Trophoblast cell (in vitro differentiated cells and primary cell): ENCODE measurements at places on chromosomes 2 and 18.
A peak's percentile ranks its signal among the peaks of the same experiment; 100 is the strongest.

GRCh38 chr2:204892506-204893255, 347.4 kb downstream of the PARD3B start:
- DNase-seq = no peak

GRCh38 chr2:23487735-23488492, 102.9 kb downstream of the KLHL29 start:
- peak; percentile 90 for DNase-seq

- DNase-seq = no peak
These were observed 434.7 kb upstream of the HS6ST1 start for GRCh38 chr2:128753321-128753720.

- DNase-seq = no peak
These were observed 13.8 kb downstream of the HS1BP3 start for GRCh38 chr2:20637147-20637546.

- peak; percentile 47 for DNase-seq
These were observed 43.9 kb downstream of the MARCHF4 start for GRCh38 chr2:216328347-216328746.

GRCh38 chr18:74356959-74357358, 41.3 kb downstream of the C18orf63 start:
- DNase-seq = no peak

GRCh38 chr2:219292616-219293015, 13.4 kb downstream of the DNAJB2 start:
- DNase-seq = no peak

DNA sequence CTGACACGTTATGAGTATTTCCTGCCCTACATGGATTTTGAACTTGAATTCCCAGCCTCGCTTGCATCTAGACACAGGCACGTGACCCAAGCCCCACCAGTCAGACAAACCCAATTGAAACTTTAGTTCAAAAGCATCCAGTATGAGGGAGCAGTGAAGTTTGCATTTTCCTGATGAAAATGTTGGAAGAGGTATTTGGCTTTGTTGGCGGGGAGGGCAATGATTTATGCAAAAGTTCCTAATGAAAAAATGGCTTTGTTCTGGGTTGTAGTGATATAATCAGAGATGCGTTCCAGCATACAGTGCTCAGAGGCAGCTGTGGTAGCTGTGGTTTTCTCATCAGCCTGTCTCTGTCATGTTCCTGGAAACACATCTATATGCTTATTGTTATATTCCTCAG, 36.8 kb upstream of the CPS1 start:
- DNase-seq = no peak

- no peak for DNase-seq
These were observed 181.0 kb upstream of the ETAA1 start for GRCh38 chr2:67216103-67216502.

- peak; percentile 98 for DNase-seq
These were observed 84.1 kb upstream of the NABP1 start for GRCh38 chr2:191593622-191594385.

- no peak for DNase-seq
These were observed 9.7 kb downstream of the HSBP1L1 start for GRCh38 chr18:79974025-79974654.

DNA sequence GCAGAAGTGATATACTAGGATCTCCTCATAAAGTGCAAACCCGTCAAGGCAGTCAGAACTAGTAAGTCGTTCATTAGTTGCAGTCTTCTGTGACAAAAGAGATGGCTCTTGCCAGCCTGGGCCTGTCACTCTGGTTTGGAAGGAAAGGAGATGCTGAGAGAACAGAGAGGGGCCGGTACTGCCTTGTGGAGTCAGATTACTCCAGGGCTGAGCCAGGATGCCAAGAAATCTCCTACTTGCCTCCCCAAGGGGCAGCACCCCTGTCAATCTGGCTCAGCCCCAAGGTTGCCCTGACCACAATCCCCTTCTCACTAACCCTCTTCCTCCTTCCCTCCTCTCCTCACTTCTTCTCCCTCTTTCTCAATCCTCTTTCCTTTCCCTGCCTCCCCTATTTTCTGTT, 62.9 kb upstream of the ASPRV1 start:
- DNase-seq = no peak

DNA sequence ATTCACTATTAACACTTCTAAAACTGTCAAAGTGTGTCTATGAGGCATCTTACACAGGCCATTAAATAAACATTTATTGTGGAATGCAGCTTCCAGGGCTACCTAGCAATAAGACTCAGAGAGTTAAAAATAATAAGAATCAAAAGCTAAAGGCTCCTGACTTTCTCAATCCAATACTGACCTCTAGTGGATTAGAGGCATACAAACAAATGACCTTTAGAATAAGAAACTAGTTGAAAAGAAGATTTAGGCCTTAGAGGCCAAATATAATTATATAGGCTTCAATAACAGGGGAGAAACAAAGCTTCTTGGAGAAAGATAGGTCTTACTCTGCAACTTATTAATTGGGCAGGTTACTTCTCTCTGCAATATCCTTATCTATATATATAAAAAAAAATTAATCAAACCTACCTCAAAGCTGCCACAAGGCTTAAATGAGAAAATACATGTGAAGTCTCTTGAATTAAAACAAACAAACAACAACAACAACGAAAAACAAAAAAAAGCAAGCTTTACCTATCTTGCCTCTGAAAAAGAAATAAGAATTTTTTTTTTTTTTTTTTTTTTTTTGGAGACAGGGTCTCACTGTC, 246.1 kb downstream of the EXOC6B start:
- DNase-seq = no peak

GRCh38 chr2:73006969-73007710, 64.4 kb downstream of the SFXN5 start:
- no peak for DNase-seq

- DNase-seq = peak; percentile 67
These were observed 89.1 kb upstream of the ID2 start for GRCh38 chr2:8592736-8593135.

DNA sequence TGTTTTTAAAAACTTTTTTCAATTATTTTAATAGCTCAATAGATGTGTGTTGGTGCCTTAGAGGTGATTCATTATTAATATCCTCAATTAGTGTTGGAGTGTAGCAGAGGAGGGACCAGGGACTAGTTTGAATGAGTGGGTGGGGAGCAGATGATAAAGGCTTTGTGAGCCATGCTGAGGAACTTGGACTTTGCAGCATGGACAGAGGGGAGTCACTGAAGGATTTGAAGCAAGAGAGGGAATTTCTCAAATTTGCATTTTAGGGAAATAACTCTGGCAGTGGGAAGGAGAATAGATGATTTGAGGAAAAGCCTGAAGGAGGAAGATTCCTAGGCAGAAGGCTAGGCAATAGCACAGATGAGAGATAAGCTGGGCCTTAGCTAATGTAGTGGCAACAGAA, 42.3 kb upstream of the RMND5A start:
- DNase-seq = no peak

GRCh38 chr2:176468457-176469113, 199.3 kb downstream of the MTX2 start:
- no peak for DNase-seq

DNA sequence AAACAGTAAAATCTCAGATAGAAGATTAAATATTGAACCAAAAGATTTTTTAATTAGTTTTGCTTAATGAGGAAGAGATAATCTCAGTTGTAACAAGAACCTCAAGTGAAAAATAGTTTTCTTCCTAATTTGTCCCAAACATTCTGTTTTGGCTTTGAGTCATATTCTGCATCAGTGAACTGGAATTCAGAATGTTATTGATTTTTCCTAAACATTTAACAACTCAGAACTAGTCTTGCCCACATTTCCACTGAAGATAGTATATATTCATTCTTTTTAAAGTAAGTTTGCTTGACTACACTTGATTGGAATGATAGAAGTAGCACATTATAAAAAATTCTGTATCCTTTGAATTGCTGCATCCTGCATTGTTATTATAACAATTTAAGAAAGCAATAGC, 85.7 kb upstream of the UGP2 start:
- no peak for DNase-seq

DNA sequence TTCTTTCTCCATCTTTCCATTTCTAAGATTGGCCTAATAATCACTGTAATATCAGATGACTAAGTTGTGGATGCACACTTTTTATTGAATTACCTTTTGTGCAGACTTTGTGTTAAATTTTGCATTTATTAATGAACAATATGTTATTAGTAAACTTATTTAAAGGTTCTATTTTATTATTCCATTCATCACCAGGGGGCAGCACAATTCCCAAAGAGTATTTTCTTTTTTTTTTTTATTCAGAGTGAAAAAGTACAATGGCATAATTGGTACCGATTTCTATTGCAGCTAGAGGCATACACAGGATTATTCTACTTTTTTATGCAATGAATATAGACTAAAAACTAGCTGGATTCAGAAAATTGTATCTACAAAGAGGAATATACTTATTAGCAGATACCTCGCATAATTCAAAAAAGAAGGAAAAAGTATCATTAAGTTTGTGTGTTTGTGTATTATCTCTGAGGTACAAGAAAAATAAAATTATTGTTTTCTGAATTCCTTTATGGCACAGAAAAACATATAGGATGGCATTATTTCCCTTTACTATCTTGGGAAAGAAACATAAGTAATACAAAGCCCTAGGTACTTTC, 390.6 kb downstream of the ERBB4 start:
- no peak for DNase-seq

GRCh38 chr2:167380094-167380493, 491.8 kb downstream of the XIRP2 start:
- DNase-seq = no peak

DNA sequence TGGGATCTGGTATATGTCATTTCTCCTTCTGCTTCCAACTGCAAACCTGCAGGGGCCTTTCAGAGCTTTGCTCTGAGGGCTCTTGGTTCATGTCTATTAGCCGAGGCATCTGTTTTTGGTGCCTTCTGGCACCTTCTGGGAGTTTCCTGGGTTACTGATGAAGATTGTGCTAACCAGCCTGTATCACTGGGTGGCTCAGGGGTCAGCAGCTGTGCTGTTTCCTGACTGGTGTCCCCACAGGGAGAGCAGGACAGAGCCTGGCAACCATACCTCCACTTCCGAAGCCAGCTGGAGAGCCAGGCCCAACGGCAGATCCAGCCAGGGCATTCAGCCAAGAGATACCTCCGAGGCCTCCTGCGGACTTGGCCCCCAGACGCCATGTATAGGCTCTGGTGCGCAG, 17.5 kb downstream of the KIAA2012 start:
- no peak for DNase-seq

GRCh38 chr2:231397011-231397927, 1.8 kb downstream of the B3GNT7 start:
- no peak for DNase-seq

DNA sequence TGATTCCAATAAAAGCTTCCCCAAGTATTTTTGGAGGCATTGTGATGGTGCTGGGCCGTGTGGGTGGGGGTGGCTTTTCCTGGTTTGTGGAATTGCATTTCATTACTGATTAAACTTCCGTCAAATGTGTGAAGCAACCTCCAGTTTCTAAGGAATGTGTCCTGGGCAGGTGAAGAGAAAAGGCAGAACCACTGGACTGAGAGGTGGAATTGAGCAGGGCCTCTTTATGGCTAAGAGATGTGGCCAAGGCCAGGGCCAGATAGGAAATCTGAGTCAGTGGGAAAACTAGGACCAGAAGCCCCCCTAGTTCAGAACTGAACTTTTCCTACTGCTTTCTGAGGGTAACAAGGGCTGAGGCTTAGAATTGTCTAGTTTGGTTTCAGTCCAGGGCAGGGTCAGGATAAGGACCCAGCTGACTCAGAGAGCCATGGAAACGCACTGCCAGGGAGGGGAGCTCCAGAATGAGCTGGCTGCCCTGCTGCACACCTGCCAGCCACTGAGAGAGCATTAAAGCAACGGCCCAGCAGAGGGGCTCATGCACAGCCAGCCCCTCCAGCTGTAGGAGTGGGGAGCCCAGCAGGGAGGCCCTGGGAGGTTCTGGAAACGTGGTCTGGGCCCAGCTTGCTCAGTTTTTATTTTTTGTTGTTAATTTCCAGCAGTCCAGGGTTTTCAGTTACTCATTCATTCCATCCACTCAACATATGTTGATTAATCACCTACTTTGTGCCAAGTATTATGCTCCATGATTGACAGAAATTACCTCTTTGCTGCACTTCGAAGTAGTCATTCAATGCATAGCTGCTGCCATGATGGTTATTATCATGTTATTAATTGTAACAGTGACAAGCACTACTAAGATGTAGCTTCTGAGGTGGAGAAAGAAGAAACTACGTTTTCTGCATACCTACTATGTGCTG, 156.1 kb downstream of the MSH2 start:
- peak; percentile 21 for DNase-seq

- DNase-seq = no peak
These were observed 137.3 kb downstream of the CCDC148 start for GRCh38 chr2:158319269-158319668.

GRCh38 chr2:207787017-207787416, 17.3 kb upstream of the FZD5 start:
- peak; percentile 70 for DNase-seq

- DNase-seq = peak; percentile 82
These were observed 89.4 kb upstream of the MAP2 start for GRCh38 chr2:209334188-209335017.

DNA sequence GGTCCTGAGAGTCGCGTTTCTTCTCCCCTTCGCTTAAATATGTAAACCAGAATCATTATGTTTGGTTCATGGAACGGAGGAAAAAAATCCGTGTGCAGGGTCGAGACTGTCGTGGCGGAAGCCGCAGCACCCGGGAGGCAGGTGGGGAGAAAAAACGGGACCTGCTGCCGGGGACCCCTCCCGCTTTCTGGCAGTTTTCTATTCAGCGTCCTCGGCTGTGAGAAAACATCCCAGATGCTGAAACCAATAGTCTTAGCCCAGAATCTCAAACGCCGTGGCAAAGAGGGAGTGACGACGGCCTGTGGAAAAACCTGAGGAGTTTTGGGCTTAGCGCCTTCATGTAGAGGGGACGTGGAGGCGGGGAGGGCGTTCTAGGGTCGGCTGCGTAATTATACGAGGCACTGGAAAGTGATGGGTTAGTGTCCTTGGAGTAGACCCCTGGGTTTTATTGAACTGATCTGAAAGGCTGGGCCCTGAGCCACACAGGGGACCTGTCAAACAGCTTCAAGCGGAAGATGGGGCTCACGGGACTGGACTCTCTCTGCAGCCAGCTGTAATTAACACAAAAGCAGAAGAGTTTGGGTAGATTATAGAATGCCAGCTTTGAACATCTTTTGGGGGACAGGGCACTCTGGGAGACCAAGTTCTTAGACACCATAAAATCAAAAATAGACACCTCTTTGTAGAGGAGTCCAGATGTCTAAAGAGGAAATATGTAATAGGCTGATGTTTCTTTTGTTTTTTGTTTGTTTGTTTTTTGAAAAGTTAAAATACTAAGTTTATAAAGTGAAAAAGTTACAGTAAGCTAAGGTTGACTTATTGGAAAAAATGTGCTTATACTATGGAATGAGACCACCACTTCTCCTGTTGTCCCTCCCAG, 834 bp upstream of the BUB1 start:
- no peak for DNase-seq
